ENCODE measurements at places on chromosomes 11 and 22.
A peak's percentile ranks its signal among the peaks of the same experiment; 100 is the strongest.

DNA sequence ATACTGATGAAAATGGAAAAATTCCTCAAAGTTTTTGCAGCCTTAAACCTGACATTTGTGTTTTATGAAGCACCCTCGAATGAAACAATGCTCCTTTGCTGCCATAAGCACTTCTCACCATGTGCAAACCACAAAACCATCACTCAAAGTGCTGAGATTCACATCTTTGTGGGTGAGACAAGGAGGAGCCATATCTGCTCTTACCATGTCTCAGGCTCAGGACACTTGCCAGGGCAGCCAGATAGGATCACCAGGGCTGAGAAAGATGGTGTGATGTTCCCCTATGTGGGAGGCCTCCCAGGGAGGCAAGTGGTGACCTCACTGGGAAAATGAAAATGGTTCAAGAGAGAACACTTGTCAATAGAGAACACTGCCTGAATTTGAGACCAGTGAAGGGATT, 120.4 kb downstream of the CCDC34 start:
- DNase-seq: no peak

DNA sequence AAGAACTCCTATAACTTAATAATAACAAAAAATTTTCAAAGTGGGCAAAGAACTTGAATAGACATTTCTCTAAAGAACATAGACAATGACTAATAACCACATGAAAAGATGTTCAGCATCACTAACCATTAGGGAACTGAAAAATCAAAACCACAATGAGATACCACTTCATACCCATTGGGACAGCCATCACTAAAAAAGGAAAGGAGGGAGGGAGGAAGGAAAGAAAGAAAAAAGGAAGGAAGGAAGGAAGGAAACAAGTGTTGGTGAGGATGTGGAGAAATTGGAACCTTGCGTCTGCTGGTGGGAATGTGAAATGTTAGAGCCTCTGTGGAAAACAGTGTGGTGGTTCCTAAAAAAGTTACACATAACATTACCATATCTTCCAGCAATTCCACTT, 55.8 kb downstream of the MS4A13 start:
- no peak for DNase-seq

DNA sequence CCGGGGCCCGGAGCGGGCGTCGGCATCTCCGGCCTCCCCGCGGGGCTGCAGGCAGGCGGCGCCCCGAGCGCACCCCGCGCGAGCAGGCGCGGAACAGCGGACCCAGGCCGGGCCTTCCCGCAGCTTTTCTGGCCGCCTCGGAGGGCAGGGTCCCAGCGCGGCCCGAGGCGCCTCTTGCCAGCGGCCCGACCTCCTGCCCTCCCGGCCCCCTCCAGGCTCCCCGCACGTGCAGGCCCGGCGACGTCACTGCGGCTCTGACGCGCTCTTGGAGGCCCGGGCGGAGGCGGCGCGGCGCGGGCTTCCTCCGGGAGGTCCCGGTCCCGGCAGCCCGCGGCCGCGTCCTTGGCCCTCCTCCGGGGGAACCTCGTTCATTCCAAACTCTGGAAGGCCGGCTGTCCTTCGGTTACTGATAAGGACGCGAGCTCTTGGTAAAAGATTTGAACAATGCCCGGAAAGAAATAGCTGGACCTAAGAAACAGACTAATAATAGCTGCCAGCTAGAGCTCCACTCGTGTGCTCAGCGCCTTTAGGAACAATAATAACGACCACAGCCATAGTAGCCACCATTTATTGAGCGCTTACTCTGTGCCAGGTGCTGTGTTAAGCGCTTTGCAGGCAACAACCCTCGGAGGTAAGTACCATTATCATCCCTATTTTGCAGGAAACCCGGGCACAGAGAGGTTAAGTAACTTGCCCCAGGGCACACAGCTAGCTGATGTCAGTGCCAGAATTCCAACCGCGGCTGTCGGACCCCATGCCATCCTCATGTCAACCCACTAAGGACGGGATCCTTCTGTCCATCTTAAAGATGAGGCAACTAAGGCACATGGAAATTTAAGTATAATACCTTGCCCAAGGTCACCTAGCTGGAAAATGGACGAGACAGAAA, 39.1 kb upstream of the CREB3L1 start:
- DNase-seq: peak; percentile 61

DNA sequence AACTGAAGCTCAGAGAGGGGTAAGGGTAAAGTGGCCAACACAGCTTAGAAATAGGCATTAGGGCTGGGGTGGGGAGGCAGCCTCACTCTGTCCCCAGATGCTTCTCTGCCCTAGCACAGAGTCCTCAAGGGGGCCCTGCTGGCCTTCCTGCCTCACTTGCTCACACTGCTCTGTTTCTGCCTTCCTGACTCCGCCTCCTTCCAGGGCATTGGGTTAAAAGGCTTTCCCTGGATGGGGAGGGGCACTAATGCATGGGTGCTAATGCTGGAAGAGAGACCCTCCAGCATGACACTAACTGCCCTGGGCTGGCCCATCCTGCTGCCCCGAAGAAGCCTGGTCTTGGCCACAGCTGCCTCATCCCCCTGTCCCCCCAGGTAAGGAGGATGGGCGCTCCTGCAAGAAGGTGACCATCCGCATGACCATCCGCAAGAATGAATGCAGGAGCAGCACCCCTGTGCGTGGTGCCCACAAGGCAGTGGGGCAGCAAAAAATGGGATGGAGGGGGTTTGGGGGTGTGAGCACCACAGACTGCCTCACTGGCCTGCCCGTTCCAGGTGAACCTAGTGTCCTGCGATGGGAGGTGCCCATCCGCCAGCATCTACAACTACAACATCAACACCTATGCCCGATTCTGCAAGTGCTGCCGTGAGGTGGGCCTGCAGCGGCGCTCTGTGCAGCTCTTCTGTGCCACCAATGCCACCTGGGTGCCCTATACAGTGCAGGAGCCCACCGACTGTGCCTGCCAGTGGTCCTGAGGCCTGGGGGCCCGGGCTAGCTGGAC, 74.0 kb upstream of the MYOD1 start:
- no peak for DNase-seq

DNA sequence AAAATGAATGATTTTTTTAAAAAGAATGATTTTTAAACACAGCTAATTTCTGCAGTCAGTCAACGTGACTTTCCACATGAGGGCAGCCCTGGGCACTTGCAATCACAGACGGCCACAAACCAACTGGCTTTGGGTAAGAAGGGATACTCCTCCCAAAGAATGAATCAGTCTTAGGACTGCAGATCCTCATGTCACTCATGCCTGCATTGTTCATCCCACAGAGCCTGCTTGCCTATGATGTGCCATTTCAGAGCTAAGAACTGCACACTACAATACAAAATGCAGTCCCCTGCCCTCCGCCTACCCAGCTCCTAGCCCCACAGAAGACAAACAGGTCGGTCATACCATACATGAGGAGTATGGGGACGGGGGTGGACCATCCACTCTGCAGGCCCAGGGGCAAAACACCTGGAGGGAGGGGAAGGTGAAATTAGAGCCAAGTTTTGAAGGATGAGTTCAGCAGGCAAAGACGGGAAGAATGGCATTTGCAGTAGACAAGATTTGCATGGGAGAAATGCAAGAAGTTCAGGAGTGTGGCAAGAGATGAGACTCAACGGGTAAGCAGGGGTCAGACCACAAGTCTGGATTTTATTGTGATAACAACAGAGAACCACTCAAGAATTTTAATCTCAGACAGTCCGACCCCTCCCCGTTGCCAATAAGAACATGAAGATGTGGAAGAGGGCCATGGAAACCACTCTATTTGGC, 24.7 kb downstream of the PACSIN2 start:
- peak; percentile 86 for DNase-seq

DNA sequence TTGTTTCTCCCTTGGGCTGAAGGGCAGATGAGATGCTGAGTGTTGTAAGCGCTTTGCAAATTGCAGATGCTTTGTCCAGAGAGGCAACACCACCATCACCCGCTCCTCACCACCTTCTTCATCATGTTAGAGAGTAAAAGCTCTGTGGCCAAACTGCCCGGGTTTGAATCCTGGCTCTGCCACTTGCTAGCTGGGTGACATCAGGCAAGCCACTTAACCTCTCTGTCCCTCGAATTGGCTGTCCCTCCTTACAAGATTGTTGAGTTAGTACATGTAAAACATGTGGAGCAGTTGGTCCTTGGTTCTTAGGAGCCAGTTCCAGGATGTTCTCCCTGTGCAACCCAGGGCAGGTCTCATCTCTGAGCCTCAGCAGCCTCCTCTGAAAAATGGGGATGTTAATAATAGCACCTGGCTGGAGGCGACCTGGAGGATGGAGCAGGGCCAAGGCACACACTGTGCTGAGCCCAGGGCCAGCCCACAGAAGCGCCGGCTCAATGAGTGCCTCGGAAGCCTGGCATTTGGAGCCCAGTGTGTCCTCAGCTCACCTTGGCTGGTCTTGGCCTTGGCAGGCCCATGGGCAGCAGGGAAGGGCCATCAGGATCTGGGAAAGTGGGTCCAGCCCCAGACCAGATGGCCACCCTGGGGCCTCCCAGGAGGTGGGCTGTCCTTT, 10.5 kb downstream of the C11orf86 start:
- no peak for DNase-seq

DNA sequence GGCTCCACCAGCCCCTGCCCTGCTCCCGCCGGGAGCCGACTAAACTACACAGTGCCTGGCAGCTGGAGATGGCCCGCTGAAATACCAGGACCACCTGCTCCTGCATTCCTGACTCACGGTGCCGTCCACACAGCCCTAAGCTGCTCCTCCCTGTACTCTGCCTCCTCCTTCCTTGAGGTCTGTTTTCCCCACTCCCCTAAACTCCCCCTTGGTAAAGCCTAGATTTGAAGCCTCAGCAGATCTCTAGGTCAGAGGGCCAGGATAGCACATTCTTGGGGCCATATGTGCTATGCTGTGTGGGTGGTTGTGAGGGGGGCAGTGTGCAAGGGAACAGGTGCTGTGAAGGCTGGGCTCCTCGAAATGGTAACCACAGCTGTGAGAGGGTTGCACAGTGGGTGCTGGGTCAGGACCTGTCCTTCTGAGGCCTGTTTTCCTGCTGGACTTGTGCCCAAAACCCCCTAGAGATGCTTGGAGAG, 9.7 kb downstream of the LRFN4 start:
- no peak for DNase-seq

DNA sequence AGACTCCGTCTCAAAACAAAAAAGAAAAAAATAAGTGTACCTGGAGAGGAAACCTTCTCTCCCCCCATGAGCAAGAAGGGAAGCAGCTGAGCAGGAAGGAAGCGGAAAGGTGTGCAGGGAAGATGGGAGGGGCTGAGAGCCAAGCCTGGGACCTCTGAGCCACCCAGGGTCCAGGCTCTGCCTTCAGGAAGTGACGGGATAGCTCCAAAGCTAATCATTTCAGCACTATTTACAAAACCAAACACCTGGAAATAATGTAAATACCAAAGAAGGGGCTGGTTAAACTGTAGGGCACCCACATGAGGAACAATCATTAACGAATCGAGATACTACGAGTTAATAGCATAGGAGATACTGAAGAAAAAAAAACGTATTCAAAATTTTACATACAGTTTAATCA, 27.9 kb downstream of the ARRB1 start:
- DNase-seq: no peak

DNA sequence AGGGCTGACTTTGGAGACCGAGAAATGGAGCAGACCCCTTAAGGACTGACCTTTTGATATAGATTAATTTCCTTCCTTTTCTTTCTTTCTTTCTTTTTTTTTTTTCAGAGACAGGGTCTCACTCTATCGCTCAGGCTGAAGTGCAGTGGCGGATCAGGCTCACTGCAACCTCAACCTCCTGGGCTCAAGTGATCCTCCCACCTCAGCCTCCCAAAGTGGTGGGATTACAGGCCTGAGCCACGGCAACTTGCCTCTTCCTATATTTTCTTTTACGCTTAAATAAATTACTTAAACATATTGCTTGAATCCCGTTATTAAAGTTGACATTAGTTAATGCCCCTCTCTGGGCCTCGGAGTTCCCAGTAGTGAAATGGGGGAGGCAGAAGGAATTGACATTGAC, 350 bp upstream of the KCTD14 start:
- no peak for DNase-seq

- no peak for DNase-seq
Observed at GRCh38 chr22:17786435-17787161, 12.3 kb upstream of the BID start.

DNA sequence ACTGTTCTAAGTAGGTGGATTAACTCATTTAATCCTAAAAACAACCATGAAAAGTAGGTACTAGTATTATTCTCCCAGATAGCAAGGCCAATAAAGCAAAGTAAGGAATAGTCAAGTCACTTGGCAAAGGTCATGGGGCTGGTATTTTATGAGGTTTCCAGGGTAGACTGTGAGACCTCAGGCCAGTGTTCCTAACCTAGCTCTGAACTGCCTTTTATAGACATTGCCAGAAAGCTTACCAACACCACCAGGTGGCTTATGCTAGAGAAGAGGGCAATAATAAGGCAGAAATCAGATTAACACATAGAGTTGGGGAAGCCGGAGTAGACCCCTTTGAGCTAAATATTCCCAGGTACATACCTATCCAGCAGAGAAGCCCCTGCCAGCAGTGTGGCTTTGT, 490.9 kb upstream of the TENM4 start:
- no peak for DNase-seq

- DNase-seq: peak; percentile 6
Observed at GRCh38 chr11:123640677-123641494, 13.5 kb downstream of the SCN3B start.

- DNase-seq: peak; percentile 69
Observed at GRCh38 chr22:32801537-32802236, at the start of gene TIMP3. TSS of gene TIMP3 (plus strand) at chr22:32801705. CDS start at chr22:32802002, 297 bp downstream.

- DNase-seq: no peak
Observed at GRCh38 chr11:45765836-45766235, 39.1 kb upstream of the SLC35C1 start.

DNA sequence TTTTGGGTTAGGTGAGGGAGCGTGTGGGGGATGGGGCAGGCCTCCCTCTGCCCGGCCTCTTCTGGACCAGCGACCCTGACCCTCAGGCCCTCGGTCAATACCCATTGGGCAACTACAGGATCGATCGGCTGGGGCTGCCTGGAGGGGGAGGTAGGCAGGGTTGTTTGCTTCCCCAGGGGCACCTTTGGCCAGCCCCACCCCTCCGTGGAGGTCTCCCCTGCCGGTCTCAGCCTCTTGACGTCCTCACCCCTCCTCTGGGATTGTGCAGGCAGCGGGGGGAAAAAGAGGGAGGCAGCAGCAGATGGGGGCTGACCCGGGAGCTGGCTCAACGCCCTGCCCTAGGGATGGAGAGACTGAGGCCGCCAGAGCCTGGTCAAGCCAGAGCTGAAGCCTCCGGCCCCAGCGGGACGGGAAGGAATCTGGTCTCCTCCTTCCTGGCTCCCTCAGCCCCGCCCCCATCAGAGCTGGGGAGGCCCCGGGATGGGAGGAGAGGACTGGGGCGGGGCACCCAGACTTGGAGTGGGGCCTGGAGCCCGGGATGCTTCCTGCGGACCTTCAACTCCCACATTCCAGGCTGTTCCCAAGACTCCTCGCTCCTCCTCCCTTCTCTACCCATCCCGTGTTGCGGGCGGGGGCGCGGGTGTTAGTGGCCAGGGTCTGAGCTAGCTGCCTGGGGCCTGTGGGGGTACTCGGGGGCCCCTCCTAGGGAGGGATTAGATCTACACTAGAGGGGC, 14.4 kb upstream of the CDC42EP1 start:
- peak; percentile 96 for DNase-seq
